ENCODE measurements at places on chromosomes 13 and 19.

GRCh38 chr13:45315520-45316167, 25.3 kb downstream of the TPT1 start:
- no peak for DNase-seq

GRCh38 chr19:34963573-34964406, at the start of gene ZNF792:
Gene ZNF792, minus strand, starts transcription at chr19:34964229. Its CDS starts 567 bp downstream, at chr19:34963662.
- no peak for DNase-seq

- DNase-seq, result no peak
These were observed 9.8 kb downstream of the CLEC4M start for GRCh38 chr19:7772752-7773291.

GRCh38 chr19:48970923-48971395, 5.8 kb downstream of the FTL start:
- peak; percentile 69 for DNase-seq

DNA sequence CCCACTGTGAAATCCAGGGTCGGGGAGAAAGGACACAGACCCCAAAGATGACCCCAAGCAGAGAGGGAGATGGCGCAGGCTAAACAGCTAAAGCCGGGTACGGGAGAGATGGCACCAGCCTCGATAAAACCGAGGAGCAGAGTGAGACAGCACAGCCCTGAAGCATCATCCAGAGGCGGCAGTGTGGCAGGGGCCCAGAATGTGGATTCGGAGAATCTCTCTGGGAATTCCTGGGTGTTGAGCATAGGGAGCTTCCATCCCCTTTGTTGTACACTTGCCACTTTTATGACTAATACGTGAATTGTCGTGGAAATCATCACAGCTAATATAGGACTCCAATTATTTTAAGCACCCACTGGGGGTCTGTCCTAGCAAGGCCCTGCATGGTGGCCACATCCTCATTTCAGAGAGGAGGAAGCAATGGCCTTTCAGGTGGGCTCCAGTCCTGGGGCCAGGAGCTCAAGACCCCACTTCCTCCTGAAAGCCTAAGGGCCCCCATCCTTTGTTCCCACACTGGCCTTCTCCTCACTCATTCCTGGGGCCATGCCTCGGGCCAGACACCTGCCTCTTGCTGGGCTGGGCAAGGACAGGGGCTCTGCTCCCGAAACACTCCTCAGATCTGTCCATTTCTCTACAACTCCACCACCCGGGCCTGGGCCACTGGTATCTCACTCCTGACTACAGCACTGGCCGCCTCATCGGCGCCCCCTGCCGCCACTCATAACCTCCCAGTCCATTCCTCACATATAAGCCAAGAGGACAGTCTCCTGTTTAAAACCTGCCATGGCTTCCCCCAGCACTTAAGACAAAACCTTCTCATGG, 29.3 kb upstream of the ATP1A3 start:
- no peak for DNase-seq

- DNase-seq, result no peak
These were observed 811 bp upstream of the PRMT1 start for GRCh38 chr19:49676136-49676783.

DNA sequence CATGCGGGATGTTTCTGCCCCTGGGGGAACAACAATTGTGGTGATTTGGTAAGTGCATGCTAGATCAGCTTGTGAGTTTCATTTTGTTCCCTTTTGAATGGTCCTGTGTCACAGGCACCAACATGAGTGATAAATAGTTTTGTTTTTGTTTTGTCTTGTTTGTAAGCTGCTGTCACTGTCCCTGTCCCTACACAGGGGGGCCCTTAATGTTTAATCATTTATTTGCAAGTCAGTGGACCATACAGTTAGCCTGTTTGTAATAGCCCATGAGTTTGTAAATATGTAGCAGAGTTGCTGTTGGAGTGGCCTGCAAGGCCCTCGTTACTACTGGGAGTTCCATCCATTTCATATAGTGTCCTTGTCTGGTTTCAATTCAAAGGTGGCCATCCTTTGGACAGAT, 979.6 kb upstream of the SPRY2 start:
- DNase-seq, result no peak

- DNase-seq, result no peak
These were observed 599 bp upstream of the ARHGEF7 start for GRCh38 chr13:111114362-111115060.

DNA sequence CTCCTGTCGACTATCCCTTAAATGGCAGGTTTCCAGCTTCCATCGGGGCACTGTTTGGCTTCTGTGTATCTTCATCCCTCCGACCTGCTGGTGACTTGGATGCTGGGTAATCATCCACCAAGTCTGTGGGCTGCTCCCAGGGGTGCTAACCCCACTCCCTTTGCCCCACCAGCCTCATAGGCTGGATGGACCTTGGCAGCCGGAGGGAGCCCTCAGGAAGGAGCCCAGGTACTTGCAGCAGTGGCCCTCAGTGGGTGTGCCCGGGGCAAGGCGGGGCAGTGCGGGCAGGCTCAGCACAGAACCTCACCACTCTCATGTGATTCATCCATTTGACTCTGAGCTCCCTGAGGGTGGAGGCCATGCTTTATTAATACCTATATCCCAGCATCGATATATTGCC, 27.4 kb upstream of the TUBGCP3 start:
- DNase-seq, result no peak

- DNase-seq, result no peak
These were observed 156.8 kb upstream of the SOX1 start for GRCh38 chr13:111909971-111910671.

DNA sequence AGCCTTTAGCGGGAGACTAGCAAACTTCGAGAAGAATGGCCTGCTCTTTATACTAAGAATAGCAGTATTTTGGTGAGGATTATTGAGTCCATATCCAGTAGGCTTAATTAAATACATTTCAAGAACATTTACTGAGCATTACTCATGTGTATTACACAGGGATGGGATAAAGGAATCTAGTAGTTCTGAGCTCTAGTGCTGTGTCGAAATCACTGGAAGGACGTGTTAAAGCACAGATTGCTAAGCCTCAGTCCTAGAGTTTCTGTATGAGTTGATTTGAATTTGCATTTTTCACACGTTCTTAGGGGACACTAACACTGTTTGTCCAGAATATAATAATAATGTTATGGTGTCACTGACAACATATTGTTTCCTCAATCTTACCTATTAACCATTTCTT, 9.0 kb downstream of the ZNF302 start:
- no peak for DNase-seq

GRCh38 chr19:58562122-58563033, 4.0 kb upstream of the UBE2M start:
- no peak for DNase-seq

- no peak for DNase-seq
These were observed 176.2 kb downstream of the RFC3 start for GRCh38 chr13:33994198-33994597.

GRCh38 chr19:3229888-3230496, 5.5 kb downstream of the CELF5 start:
- no peak for DNase-seq

DNA sequence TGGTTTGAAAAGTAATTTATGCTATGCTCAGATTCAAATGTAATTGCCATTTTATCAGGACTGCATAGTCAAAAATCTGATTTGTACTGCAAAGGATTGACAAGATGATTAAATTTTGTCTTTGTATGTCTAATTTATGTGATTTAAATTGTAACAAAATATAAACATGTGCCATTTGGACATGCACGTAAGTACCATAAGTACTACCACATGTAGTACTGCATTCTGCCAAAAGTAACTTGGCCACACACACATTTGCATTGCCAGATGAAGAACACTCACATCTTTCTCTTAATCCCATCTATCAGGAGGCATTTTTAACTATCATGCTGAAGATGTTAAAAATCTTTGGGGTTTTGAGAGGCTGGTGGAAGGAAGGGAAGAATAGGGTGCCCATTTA, 133.3 kb downstream of the KLF12 start:
- DNase-seq, result no peak

DNA sequence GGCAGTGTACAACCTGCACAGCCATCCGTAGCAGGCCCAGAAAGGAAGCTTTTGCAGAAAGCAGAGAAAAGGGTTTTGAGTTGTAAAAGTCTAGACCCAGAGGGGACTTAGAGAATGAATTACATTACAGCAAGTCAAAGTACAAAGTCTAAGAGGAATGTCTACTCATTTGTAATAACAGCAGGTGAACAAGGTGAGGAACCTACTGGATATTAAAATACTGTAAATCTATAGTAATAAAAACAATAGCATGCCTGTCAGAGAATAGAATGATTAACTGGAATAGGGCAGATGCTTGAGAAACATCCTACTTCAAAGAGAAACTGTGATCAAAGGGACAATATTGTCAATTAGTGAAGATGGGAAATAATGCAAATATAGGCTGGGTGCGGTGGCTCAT, 18.3 kb upstream of the ZNF414 start:
- no peak for DNase-seq

Data from stimulated activated CD4-positive, alpha-beta T cell treated with anti-CD3 and anti-CD28 coated beads, TNF-alpha, amount 100 ng/mL, for 4 hours (primary cell).